ENCODE measurements at places on chromosomes 11 and 22.

GRCh38 chr11:16352707-16353106 is 3.6 kb downstream of the SOX6 start:
- no peak for DNase-seq

DNA sequence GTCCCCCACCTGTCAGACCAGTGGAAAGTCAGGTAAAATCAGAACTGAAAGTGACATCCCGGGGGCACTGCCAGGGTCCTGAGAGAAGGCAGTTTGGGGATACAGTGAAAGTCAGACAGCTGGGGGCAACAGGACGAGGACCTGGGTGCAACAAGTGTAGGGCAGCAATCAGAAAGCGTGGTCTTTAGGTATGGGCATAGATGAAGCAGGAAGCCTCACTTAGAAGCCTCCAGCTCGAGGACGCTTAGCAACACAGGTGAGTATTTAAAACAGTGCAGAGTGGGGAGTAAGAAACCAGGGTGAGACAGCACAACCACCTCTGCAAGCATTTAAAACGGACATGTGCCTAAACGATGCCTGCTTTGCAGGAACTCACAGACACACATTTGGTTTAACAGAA is 64.6 kb upstream of the POU2AF1 start:
- DNase-seq = no peak

GRCh38 chr11:125360066-125360465 is 136.0 kb downstream of the FEZ1 start:
- no peak for DNase-seq

DNA sequence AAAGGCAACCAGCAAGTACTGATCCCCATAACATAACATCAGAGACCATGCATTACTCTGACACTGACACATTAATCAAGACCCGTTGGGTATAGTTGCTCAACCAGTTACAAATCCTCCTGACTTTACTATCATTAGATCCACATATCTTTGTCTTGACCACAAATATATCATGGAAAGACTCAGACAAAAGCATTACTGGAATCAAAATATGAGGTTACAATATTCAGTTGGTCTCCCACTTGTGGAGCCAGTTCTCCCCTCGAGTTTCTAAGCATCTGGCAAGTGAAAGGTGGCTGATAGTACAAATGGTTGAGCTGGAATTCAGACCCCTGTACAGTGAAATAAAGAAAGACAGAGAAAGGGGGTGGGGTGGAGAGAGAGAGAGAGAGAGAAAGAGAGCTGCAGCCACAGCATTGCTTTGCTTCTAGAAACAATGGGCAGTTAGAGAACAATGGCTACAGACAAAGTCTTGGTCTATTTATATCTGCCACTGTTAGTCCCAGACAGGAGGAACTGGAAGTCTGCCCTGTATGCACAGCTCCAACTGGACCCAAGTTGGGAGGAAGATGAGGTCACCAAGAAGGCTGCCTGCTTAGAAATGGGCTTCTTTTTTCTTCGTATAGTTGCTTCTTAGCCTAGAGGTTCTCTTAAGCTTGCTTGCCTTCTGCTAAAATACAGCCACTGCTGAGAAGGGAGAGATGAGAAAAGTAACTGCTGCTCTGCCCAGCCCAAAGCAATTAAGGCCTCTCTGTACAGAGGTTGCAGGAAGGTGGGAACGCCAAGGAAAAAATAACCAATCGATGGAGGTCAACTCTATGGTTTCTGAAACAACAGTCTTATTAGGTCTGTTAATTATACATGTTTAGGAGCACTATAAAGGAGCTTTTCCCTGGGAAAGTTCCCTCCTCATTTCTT is 85.5 kb downstream of the ETS1 start:
- no peak for DNase-seq

- no peak for DNase-seq
Observed at GRCh38 chr22:25172153-25172552, 27.5 kb upstream of the CRYBB3 start.

Data from iPS-NIHi11 (cell line).